ENCODE measurements at places on chromosomes 2 and 18. TPM values are rescaled to one million over a fixed set of nuclear protein-coding genes. Genes with fewer than 3 reads are reported as not detected.

Gene TACR1
- total RNA-seq, result under 0.01 TPM

Gene PDE11A
- under 0.01 TPM for total RNA-seq

Gene PAX8
- 0.14 TPM for total RNA-seq

Gene SLC11A1
- 0.14 TPM for total RNA-seq

Gene ACVR1C
- total RNA-seq, result under 0.01 TPM

Gene TBR1
- total RNA-seq, result not detected

Gene KCNJ13
- total RNA-seq, result not detected

All from smooth muscle cell of bladder (primary cell).